ENCODE measurements at places on chromosomes 4 and X.
A peak's percentile ranks its signal among the peaks of the same experiment; 100 is the strongest.

GRCh38 chr4:55159851-55160250 is 34.5 kb upstream of the KDR start:
- H3K4me3 ChIP-seq, result no peak overlapping the region
- H3K4me1 ChIP-seq, result no peaks in the 10 kb centered on the region
- no peaks in the 10 kb centered on the region for H3K36me3 ChIP-seq
- no peak for DNase-seq

DNA sequence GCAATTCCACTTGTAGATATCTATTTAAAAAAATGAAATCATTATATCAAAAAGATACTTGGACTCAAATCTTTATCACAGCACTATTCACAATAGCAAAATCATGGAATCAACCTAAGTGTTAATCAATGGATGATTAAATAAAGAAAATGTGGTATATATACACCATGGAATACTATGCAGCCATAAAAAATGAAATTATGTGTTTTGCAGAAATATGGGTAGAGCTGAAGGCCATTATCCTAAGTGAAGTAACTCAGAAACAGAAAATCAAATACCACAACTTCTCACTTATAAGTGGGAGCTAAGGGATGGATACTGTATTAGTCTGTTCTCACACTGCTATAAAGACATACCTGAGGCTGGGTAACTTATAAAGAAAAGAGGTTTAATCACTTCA is 14.3 kb upstream of the INTU start:
- no peak overlapping the region for H3K4me3 ChIP-seq
- H3K4me1 ChIP-seq, result no peaks in the 10 kb centered on the region
- no peak overlapping the region for H3K27ac ChIP-seq
- no peak for DNase-seq
- H3K36me3 ChIP-seq, result no peaks in the 10 kb centered on the region

GRCh38 chr4:43047058-43047457 is 154.5 kb downstream of the GRXCR1 start:
- no peak overlapping the region for H3K4me3 ChIP-seq
- no peak overlapping the region for H3K27ac ChIP-seq
- no peaks in the 10 kb centered on the region for H3K27me3 ChIP-seq
- no peak for DNase-seq
- no peaks in the 10 kb centered on the region for H3K4me1 ChIP-seq

DNA sequence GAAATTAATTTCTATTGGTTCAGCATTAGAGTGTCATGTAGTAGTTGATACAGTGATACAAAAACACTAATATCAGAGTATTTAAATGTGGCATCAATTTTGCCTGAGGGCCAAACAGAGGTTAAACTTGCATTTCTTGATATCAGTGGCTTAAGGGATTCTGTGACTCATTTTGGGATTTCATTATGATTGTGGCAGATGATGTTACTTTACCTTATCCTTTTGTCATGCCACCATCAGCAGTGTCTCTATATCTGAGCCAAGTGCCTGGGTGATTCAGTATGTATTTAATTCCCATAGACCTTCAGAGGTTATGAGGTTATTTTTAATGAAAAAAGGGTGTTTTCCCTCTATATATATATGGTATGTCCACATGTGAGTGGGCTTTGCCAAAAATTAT is 582.9 kb downstream of the ADGRL3 start:
- no peak overlapping the region for H3K27ac ChIP-seq
- no peak overlapping the region for H3K4me3 ChIP-seq
- H3K27me3 ChIP-seq, result no peaks in the 10 kb centered on the region

- H3K4me1 ChIP-seq, result no peaks in the 10 kb centered on the region
- no peak overlapping the region for H3K4me3 ChIP-seq
- no peaks in the 10 kb centered on the region for H3K36me3 ChIP-seq
- H3K27ac ChIP-seq, result no peak overlapping the region
These were observed 38.5 kb upstream of the STPG2 start for GRCh38 chr4:98181809-98182208.

- H3K4me1 ChIP-seq, result no peaks in the 10 kb centered on the region
- H3K27ac ChIP-seq, result no peak overlapping the region
- H3K27me3 ChIP-seq, result no peaks in the 10 kb centered on the region
These were observed 176.8 kb upstream of the RPL34 start for GRCh38 chr4:108443585-108443984.

GRCh38 chr4:82890528-82890900 is 439 bp downstream of the SEC31A start:
- peaks cover 29% of the 10 kb centered on the region for H3K36me3 ChIP-seq
- H3K27ac ChIP-seq, result peak overlapping the region; percentile 99
- H3K4me3 ChIP-seq, result peak overlapping the region; percentile 81
- peaks cover 38% of the 10 kb centered on the region for H3K4me1 ChIP-seq
- DNase-seq, result no peak
- H3K27me3 ChIP-seq, result no peaks in the 10 kb centered on the region

- H3K27me3 ChIP-seq, result no peaks in the 10 kb centered on the region
- H3K27ac ChIP-seq, result no peak overlapping the region
- no peaks in the 10 kb centered on the region for H3K4me1 ChIP-seq
- DNase-seq, result no peak
- H3K36me3 ChIP-seq, result no peaks in the 10 kb centered on the region
- no peak overlapping the region for H3K4me3 ChIP-seq
These were observed 105.8 kb downstream of the KCTD8 start for GRCh38 chr4:44342800-44343199.

GRCh38 chr4:4341861-4342650 is 44.8 kb upstream of the NSG1 start:
- no peaks in the 10 kb centered on the region for H3K36me3 ChIP-seq
- H3K4me3 ChIP-seq, result no peak overlapping the region
- H3K4me1 ChIP-seq, result no peaks in the 10 kb centered on the region
- H3K27ac ChIP-seq, result no peak overlapping the region
- no peak for DNase-seq

DNA sequence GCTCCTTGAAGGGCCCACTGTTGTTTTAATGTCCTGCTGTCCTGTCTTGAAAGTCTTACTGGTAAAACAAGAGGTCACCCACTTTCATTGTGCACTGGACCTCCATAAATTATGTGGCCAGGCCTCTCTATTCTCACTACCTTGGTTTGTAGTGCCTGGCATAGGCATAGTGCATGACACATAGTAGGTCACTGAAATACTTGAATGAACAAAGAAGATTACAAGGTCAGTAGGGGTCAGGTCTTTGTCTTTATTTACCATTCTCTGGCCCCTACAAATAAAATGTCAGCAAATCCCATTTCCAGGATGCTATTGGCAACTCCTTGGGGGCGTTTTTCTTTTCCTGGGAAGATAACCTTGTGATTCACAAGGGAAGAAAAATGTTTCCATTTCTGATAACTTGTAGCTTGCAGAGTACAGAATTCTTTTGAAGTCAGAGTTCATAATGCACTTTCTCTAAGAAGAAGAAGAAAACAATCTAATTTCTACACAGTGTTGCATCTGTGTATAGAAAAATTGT is 1.4 kb downstream of the PGM2 start:
- peaks cover 29% of the 10 kb centered on the region for H3K36me3 ChIP-seq
- H3K27ac ChIP-seq, result no peak overlapping the region
- H3K4me3 ChIP-seq, result peak overlapping the region; percentile 91
- H3K27me3 ChIP-seq, result no peaks in the 10 kb centered on the region

DNA sequence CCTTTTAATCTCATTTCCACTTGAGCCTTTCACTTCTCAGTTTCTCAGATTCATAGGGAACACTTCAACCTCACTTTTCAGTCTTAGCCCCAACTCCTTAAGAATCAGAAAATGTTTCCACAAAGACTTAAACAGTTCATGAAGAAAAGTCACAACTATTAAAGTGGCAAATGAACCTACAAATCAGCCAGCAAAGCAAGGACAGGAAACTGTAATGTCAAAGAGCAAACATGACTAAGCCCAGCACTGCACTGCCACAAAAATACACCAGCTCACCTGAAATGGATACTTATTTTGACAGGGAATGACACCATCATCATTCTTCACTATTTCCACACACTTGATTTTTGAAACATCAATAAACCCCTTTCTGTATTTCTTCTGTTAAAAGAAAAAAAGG is 41.8 kb upstream of the TXK start:
- no peak for DNase-seq
- H3K36me3 ChIP-seq, result no peaks in the 10 kb centered on the region
- no peak overlapping the region for H3K4me3 ChIP-seq
- H3K27me3 ChIP-seq, result no peaks in the 10 kb centered on the region
- H3K4me1 ChIP-seq, result no peaks in the 10 kb centered on the region
- no peak overlapping the region for H3K27ac ChIP-seq

DNA sequence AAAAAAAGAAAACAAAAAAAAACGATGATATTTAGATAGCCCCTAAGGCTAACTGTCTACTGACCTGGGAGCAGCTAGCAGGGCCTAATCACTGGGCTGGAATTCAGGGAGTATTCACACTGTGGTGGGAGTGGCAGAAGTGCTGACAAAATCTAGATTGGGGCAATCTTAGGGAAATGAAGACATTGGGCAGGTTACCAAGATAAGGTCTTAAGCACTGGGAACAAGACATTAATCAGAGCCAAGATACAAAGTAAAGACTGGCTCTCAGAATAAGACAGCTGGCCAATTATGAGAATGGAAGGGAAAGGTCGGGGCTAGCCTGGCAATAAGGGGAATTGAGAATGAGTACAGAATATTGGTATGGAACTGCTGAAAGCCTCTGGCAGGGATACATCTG is 100.2 kb upstream of the GRIA3 start:
- no peaks in the 10 kb centered on the region for H3K27me3 ChIP-seq
- H3K27ac ChIP-seq, result no peak overlapping the region
- H3K4me1 ChIP-seq, result no peaks in the 10 kb centered on the region
- H3K4me3 ChIP-seq, result no peak overlapping the region
- no peaks in the 10 kb centered on the region for H3K36me3 ChIP-seq

DNA sequence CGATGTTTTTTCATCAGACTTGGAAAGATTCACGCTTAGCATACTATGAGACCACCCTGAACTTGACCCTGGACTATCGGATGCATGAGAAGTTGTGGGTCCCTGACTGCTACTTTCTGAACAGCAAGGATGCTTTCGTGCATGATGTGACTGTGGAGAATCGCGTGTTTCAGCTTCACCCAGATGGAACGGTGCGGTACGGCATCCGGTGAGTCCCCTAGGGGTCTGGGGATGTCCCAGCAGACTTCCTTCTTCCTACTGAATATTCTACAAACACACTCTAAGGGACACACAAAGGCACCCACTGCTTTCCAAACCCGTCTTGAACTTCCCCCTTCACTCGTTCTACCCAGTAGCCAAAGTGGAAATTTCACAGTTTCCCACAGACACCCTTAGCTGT is 9.3 kb downstream of the GABRQ start:
- no peaks in the 10 kb centered on the region for H3K36me3 ChIP-seq
- DNase-seq, result no peak
- no peak overlapping the region for H3K4me3 ChIP-seq
- H3K27ac ChIP-seq, result no peak overlapping the region

DNA sequence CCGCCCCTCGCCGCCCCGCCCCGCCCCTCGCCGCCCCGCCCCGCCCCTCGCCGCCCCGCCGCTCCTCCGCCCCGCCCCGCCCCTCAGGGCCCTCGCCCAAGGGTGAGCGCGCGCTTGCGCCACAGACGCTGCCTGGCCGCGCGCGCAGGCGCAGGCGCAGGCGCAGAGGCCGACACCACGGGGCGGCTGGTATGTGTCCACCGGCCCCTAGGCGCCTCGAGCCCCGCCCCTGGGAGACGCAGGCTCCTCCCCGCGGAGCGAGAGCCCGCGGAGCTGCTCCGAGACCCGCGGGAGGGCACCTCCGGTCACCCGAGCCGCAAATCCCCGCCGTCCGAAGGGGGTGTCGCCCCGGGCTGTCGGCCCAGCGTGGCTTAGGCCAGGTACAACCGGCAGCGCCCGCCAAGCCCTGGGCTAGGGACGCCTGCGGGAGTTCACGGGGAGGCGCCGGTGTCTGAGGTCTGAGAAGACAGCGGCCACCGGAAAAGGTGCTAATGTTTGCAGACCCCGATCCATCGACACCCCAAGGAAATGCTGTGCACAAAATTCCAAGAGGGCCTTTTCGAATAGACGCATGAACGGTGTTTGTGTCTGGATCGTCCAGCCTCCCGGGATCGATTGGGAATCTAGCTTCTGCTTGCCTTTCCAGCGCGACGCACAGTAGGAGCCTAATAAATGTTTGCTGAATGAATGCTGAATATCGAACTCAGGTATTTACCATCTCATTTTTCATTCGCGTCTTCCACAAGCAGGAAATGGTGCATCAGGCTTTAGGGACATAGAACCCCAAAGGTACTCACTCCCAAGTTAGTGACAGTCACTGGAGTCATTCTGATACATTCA is 473 bp upstream of the CCNQ start:
- H3K4me1 ChIP-seq, result peaks cover 8% of the 10 kb centered on the region
- H3K4me3 ChIP-seq, result peak overlapping the region; percentile 60
- H3K27me3 ChIP-seq, result no peaks in the 10 kb centered on the region
- no peaks in the 10 kb centered on the region for H3K36me3 ChIP-seq
- peak; percentile 95 for DNase-seq

DNA sequence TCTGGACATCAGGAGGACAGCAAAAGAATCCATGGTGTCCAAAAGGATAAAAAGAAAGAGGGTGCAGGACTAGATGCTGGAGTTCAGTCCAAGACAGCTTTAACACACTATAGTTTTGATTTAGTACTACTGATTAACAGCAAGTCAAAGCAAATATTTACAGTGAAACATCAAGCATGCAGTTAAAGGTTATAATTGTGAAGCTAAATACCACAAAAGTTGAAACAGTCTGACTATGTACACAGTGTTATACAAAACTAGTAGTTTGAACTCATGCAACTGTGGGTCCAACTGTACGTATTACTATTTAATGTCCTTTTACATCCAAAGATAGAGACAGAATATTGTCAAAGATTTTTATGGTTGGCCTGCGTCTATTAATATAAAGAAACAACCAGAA is 57.6 kb downstream of the CHIC2 start:
- no peaks in the 10 kb centered on the region for H3K27me3 ChIP-seq
- H3K27ac ChIP-seq, result no peak overlapping the region
- no peak overlapping the region for H3K4me3 ChIP-seq
- DNase-seq, result no peak
- peaks cover 10% of the 10 kb centered on the region for H3K4me1 ChIP-seq
- peaks cover 8% of the 10 kb centered on the region for H3K36me3 ChIP-seq

- no peak overlapping the region for H3K4me3 ChIP-seq
- no peak for DNase-seq
- no peaks in the 10 kb centered on the region for H3K27me3 ChIP-seq
These were observed 11.8 kb downstream of the HTN1 start for GRCh38 chr4:70062000-70062399.

DNA sequence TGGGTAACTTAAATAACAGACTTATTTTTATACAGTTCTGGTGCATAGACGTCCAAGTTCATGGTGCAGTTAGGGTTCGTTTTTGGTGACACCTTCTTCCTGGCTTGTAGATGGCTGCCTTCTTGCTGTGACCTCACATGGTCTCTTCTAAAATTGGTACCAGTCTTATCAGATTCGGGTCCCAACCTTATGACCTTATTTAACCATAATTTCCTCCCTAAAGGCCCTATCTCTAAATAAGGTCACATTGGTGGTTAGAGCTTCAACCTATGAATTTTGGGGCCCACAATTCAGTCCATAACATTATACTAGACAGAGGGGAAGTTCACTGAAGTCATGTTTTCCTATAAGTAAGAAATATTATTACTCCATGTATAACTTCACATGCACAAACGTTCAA is 128.0 kb downstream of the CFAP299 start:
- no peak overlapping the region for H3K27ac ChIP-seq
- no peak overlapping the region for H3K4me3 ChIP-seq
- no peaks in the 10 kb centered on the region for H3K27me3 ChIP-seq
- H3K36me3 ChIP-seq, result no peaks in the 10 kb centered on the region
